ENCODE measurements at places on chromosomes 1 and 21.

DNA sequence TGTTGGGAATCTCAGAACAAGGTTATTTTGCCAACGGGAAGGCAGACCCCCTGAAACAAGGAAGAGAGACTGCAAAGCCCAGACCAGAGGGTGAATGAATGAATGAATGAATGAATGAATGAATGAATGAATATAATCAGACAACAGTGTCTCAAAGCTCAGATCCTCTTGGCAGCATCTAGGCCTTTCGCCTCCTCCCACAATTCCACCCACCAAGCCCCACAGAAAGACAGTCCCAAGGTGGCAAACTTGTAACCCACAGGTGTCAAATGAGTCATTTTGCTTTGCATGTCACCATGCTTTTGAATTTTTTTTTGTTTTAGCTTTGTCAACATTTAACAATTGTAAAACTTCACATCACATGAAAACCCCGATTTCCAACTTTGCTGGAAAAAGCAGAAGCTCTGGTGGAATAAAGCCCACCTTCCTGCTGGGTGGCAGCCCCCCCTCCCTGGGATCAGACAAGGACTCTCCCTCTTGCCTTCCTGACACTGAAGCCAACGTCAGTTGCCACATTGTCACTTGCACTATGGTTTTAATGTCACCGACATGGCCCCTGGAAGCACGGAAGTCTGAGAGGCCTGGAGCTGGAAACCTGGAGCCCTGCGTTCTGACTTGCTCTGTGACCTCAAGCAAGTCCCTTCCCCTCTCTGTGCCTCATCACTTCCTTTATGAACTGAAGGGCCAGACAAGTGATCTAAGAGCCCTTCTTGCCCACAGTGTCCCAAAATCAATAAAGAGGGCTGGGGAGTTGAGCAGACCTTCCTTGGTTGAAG lies 134.6 kb upstream of the RUNX3 start:
- no peak for ATAC-seq

DNA sequence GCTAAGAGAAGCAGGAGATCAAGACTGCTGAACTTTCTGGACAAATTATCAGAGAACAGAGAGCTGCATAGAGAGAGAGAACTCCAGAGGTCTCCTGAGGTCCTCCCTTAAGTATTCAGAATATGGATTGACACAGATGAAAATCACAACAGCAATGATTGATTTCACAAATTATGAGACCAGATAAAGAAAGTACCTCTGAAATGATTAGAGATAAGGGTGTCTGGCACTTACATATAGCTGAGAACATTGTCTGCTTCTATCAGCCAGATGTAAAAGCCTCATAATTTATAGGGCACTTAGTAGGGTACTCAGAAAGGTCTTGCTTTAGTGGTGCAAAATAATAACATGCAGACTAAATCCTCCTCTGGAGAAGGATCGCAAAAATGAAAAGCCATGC lies 1301.8 kb downstream of the BRINP3 start:
- no peak for ATAC-seq

GRCh38 chr1:10765734-10766478 lies 30.5 kb downstream of the CASZ1 start:
- no peak for ATAC-seq

DNA sequence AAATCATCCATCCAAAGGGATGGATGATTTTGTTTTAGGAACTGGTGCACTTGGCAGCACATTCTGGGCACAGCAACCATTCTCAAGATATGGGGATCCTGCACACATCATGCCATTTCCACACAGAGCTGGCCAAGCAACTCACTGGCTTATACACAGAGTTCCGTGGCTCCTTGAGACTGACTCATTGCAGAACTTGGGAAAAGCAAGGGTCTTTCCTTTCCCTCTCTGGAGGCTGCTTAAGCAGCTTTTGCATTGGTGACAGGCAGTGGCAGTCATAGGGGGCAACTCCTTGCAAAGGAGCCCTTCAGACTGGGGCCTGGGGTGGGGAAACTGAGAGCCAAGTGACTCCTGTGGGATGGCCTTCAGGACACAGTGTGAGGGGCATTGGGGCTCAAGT lies 1.9 kb upstream of the MAD2L2 start:
- ATAC-seq = no peak

DNA sequence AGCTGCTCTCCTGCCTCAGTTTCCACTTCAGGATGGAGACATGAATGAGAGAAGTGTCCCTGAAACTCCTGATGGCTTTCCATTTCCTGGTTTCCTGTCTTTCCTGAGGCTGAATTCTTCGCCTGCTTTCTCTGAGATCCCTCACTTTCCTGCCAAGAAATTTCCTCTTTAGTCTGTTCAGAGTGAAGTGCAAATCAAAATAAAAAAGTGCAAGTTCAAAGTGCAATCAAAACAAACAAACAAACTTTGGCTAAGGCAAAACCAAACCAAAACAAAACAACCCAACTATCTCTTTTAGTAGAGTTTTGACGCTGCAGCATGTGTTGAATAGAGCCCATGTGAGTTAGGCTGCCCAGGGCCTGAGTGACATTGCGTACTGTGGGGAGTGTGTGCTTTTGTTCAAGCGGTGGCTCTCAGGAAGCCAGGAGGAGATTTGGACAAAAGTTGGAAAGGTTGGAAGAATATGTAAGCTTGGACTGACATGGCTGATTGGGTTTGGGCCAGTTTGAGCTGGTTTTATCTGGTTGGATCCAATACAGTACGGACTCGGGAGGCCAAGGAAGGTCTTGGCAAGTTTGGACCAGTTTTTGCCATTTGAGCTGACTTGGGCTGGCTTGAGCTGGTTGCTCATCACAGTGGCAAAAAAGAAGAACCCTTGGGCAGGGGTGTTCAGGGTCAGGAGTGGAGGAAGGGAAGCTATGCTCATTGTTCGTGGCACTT lies 61.1 kb upstream of the TINAGL1 start:
- ATAC-seq = no peak

All from gastroesophageal sphincter (tissue), 4 donors.